Stimulated activated naive CD8-positive, alpha-beta T cell treated with anti-CD3 and anti-CD28 coated beads, Interleukin-15, Interleukin-2, amounts not matched to agents 100 U/mL and 50 U/mL, for 24 hours (primary cell): ENCODE measurements at places on chromosomes 7 and 10.

- DNase-seq: no peak
Measured at GRCh38 chr10:89869180-89869579, 167.8 kb downstream of the KIF20B start.

- DNase-seq: no peak
Measured at GRCh38 chr7:156015237-156016020, 203.2 kb upstream of the SHH start.

DNA sequence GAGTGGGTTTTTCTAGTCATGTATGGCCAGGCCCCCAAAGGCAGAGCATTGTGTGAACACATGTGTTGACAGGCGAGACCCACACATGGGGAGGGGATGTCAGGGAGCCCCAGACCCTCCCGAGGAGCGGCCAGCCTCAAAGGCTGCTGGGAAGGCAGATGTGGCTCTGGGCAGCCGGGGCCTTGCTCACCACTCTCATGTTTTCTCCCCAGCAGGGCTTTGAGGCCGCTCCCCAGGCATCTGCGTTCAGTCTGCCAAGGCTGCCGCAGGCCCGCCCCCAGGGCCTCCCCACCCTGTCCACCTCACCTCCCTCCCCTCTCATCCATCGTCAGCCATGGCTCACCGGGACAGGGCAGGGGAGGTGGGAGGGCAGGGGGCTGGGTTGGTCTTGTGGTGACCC lies 16.6 kb upstream of the VSIR start:
- no peak for DNase-seq

GRCh38 chr10:80260295-80261243 lies 28.9 kb downstream of the MAT1A start:
- DNase-seq: peak; percentile 51

DNA sequence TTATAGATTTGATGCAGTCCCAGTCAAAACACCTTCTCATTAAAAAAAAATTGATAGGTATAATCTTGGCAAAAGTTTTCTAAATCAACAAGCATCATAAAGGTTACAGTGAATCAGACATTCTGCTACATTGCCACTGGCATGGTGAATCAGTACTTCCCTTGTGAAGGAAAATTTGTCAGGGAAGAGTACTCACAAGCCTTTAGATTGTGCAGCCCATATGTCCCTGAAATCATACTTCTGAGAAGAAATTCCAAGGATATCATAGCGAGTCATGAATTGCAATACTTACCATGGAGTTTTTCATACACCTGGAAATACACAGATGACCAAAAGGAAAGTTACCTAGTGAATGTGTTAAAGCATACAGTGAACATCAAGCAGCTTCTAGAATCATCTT lies 17.2 kb downstream of the VSTM2A start:
- no peak for DNase-seq

- DNase-seq: no peak
Measured at GRCh38 chr7:74223711-74224510, 14.1 kb downstream of the LAT2 start.

GRCh38 chr7:47664650-47665195 lies 82.8 kb upstream of the TNS3 start:
- DNase-seq: no peak

DNA sequence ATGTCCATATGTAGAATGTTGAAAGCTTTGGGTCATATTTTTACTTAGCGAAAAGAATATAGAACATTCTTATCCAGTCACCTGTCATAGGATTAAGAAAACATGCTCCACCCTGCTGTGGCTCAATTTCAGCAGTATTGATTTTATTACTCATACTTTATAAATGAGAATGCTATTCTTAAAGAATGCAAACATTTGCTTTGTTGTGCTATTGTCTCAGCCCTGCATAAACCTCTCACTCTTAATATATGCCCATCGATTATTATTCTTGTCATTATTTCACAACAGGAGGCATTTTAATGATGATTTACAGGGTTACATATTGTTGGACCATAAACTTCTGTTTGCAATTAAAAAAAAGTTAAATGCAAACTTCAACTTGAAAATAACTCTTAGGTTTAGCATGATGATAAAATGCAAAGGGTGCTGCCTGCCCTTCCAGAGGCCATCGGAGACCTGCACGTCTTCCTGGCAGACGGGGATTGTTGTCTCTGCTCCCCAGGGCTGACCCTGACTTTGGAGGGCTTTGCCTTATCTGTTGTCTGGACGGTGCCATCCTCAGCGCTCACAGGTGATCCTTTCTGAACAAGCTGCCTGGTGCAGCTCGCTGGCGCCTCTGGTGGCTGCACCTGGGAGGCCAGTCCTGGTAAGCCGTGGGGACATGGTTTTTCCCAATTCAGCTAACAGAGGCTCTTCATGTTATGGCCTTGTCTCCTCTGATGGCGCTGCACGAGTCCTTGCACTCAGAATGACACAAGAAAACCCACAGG lies 50.0 kb upstream of the SHH start:
- DNase-seq: no peak

- DNase-seq: no peak
Measured at GRCh38 chr7:7335215-7335614, 152.9 kb downstream of the C1GALT1 start.

GRCh38 chr10:91564508-91564907 lies 68.4 kb downstream of the PPP1R3C start:
- no peak for DNase-seq

GRCh38 chr7:82593780-82594179 lies 150.2 kb upstream of the CACNA2D1 start:
- no peak for DNase-seq

GRCh38 chr7:50446542-50446960 lies 3.6 kb downstream of the FIGNL1 start:
- DNase-seq: no peak

DNA sequence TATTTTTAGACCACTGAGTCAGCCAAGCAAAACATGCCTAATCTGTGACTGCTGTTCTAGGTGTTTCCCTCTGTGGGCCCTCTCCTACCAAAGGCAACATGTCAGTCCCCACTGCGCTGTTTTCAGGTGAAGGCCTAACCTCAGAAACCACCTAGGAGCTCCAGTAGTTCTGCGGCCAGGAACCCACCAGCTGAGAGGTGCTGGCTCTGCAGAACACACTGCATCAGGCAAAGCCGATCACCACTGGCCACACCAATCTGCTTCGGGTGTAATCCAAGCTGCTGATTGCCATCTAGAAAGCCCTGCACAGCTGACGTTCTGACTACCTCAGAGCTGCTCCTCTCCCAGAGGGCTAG lies 14.9 kb downstream of the CAMK2G start:
- DNase-seq: peak; percentile 50

DNA sequence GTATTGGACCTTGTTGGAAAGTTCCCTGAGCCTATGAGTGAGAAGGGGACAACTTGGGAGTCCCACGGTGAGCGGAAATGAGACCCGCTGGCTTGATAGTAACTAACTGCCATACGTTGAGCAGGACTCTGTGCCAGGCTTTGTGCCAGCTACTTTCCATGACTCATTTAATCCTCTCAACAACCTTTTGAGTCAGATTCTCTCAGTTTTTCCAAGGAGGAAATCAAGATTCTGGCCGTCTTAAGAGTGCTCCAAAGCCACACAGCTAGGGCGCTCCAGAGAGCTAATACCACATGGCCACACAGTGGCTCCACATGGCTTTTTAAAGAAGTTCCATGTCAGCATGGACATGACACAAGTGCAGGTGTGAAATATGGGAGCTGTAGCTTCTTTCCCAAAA lies 55.7 kb downstream of the NOD1 start:
- peak; percentile 20 for DNase-seq

- no peak for DNase-seq
Measured at GRCh38 chr10:25707572-25707971, 226.5 kb upstream of the MYO3A start.

DNA sequence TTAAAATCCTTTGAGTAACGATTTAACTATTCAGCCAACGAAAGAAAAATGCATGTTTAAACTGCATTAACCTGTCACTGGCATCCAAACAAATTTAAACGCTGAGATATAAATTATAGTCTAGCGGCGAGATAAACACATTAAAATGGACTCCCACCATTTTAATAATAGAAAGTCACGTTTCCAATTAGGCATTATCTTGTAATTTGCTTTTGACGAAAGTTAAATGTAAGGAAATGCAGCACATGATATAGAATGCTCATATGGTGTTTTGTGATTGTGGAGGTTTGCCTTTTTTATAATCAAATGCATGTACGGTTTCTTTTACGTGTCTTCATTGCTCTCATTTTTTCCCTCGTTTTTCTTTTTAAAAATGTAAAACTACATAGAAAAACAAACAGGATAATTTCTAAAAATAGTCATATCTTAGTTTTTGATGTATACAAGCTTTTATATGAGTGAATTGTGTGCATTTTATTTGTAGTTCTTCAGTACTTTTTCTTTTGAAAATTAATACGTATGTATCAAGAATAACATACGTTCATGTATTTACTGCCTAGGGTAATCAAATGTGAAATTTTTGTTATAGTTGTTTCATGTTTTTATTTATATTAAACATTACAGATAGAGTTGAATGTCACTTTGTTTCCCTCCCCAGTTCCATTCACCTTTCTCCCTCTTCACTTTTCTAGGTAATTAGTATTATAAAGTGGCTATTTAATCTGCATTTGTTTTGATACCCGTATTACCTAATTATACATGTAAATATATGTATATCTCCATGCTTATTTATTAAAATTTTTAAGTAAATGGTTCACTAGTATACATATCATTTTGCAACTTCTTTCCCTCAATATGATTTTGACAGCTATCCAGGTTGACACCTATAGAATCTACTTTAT lies 1.1 kb upstream of the KLF14 start:
- DNase-seq: no peak

DNA sequence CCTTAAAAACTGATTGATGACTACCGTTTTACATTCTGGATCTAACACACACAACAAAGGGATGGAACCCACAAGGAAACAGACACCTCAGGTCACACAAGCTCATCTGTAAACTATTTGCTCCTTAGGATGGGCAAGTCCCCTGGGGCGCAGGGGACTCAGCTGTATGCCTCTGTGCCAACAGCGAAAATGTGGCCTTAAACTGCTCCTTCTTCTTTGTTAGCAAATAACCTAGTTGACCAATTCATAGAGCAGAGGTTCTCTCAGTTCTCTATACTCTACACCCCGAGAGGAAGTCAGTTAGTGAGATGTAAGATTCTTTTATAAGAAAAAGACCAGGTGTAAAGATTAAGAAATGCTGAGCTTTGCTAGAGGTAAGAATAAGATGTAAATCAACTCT lies 181.9 kb upstream of the PRSS58 start:
- no peak for DNase-seq

GRCh38 chr7:84196084-84196503 lies 1.5 kb upstream of the SEMA3A start:
- DNase-seq: no peak

- DNase-seq: no peak
Measured at GRCh38 chr7:131895541-131896164, 339.2 kb upstream of the PODXL start.

- DNase-seq: peak; percentile 88
Measured at GRCh38 chr10:50623663-50624412, at the start of gene SGMS1. Gene SGMS1, minus strand, starts transcription at chr10:50623956. Its CDS starts 279,842 bp downstream, at chr10:50344114.

DNA sequence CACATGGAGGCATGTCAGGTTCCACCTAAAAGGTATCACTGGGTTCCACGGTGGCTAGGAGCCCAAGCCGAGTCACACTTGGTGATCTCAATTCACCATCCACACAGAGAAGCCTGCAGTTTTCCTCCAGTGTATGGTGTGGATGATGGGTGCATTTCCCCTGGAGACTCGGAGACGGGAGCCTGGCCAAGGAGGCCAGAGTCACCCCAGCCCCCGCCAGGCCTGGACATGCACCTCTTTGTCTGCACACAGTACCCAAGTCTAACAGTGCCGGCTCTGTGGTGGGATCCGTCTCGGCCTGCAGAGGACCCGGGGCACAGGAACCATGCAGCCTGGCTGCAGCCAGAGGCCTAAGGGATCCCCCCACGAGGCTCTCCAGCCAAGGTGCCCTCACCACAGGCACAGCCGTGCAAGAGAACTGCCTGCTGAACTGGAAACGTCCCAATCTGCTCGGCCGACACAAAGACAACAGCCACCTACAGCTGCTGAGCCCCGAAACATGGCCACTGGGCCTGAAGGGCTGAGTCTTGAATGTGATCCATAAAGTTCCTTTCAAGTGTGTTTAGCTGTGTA lies 75.2 kb downstream of the DIP2C start:
- DNase-seq: no peak

GRCh38 chr10:95451568-95452524 lies 109.3 kb downstream of the SORBS1 start:
- DNase-seq: no peak

DNA sequence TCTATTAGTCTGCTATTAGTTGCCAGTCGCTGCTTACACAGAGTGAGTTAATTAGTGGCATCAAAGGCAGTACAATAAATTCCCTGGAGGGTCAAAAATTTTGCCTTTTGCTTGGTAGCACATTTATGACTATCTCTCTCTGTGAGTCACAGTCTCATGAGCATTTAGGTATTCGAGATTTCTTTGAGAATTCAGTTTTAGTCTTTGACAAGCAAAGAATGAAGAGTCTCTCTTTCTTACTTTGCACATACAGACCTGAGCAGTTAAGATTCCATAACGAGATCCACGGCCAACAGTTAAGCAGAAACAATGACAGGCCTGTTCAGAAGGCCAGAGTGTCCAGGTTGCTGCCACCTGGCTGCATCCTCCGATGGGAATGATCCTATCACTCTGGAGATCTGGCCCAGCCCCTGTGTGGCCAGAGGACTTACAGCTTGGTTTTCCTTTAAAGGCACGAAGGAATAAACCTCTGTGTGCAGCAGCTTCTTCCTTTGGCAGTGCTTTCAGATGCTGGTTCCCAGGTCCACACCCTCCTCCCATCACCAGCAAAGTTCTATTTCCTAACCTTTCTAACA lies 80.6 kb downstream of the GLI3 start:
- no peak for DNase-seq
